ENCODE measurements at places on chromosomes 11 and 22. TPM values are rescaled to one million over a fixed set of nuclear protein-coding genes. Genes with fewer than 3 reads are reported as not detected.

DNA sequence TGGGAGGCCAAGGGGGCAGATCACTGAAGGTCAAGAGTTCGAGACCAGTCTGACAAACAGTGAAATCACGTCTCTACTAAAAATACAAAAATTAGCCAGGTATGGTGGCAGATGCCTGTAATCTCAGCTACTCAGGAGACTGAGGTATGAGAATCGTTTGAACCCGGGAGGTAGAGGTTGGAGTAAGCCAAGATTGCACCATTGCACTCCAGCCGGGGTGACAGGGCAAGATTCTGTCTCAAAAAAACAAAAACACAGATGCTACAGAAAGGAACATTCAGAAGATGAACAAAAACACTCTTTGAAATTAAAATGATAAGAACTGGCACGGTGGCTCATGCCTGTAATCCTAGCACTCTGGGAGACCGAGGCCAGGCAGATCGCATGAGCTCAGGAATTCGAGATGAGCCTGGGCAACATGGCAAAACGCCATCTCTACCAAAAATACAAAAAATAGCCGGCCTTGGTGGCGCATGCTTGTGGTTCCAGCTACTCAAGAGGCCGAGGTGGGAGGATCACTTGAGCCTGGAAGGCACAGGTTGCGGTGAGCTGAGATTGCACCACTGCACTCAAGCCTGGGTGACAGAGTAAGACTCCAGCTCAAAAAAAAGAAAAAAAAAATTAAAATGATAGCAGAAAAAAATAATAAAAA, 8.5 kb downstream of the RAB6A start:
- DNase-seq: no peak
- no peak overlapping the region for H3K4me3 ChIP-seq
- no peaks in the 10 kb centered on the region for H3K27me3 ChIP-seq

GRCh38 chr11:2149864-2150847, 10.9 kb downstream of the INS start:
- no peak for DNase-seq
- H3K36me3 ChIP-seq: no peaks in the 10 kb centered on the region
- peaks cover 7% of the 10 kb centered on the region for H3K4me1 ChIP-seq
- H3K27me3 ChIP-seq: peaks cover 55% of the 10 kb centered on the region

- H3K27me3 ChIP-seq: no peaks in the 10 kb centered on the region
- H3K4me1 ChIP-seq: no peaks in the 10 kb centered on the region
- peak overlapping the region; percentile 16 for H3K27ac ChIP-seq
- no peak overlapping the region for H3K4me3 ChIP-seq
- DNase-seq: no peak
These were observed 83.8 kb downstream of the ME3 start for GRCh38 chr11:86588566-86589090.

GRCh38 chr11:3904228-3904627, 48.8 kb downstream of the STIM1 start:
- H3K27ac ChIP-seq: no peak overlapping the region
- DNase-seq: no peak
- no peaks in the 10 kb centered on the region for H3K36me3 ChIP-seq
- H3K27me3 ChIP-seq: no peaks in the 10 kb centered on the region
- H3K4me1 ChIP-seq: peaks cover 52% of the 10 kb centered on the region

DNA sequence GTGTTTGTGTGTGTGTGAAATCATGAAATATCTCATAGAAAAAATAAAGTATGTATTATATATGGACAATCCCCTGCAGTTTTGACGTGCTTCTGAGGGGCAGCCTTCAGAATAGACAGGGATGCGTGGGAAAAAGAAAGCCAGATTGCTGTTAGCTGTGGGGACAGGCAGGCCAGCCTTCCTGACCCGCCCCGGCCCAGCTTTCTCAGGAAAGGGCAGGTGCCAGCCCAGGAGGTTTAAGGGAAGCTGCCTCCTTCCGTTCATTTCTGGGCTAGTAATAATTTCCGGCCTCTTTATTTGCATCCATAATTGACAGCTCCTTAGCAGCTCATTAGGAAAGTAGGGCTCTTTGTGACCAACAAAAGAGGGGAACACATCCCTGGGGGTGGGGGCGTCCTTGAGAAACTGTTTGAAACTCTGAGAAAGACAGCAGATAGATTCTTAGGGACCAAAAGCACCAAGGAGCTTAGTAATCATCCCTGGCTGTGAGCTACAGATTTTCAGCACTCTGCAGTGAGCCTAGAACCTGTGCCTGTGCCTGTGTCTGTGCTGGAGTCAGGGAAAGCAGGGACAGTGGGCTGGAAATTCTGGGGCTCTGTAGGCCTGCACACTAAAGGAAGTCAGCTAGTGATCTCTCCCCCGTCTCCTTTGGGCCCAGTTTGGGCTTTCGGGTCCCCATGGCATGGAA, 632.9 kb upstream of the CADM1 start:
- H3K27me3 ChIP-seq: no peaks in the 10 kb centered on the region
- H3K36me3 ChIP-seq: no peaks in the 10 kb centered on the region
- H3K27ac ChIP-seq: no peak overlapping the region
- DNase-seq: no peak
- no peaks in the 10 kb centered on the region for H3K4me1 ChIP-seq
- H3K4me3 ChIP-seq: no peak overlapping the region

Gene NCAM1
- total RNA-seq: 64.2 TPM

Gene KRTAP5-7
- total RNA-seq: 0.49 TPM

Gene MMP27
- total RNA-seq: not detected

Gene GLB1L2
- total RNA-seq: 55.7 TPM

Gene OR51E2
- 1.3 TPM for total RNA-seq
